Left lobe of liver (tissue), 2 donors: ENCODE measurements at places on chromosomes 1 and 21. TPM values are rescaled to one million over a fixed set of nuclear protein-coding genes. Genes with fewer than 3 reads are reported as not detected.
A peak's percentile ranks its signal among the peaks of the same experiment; 100 is the strongest.

The CLIC6 gene
- 0.45 TPM for total RNA-seq

The CFAP141 gene
- total RNA-seq = not detected

DNA sequence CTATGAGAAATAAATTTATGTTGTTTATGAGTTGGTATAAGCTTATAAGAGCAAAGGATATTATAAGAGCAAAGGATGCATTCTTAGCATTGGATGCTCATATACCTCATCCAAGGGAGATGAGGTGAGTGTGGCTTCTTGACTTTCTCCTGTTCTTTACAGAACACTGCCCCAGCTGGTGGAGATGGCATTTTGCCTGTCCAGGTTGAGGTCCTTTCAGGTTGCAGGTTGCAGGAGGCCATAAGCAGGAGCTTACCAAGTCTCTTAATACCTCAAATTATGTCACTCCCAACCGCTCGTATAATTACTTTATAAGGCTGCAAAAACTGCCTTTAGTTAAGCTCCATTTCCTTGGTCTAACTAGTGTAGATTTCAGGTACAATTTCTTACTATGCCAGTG is 66.7 kb downstream of the RPE65 start:
- no peak for DNase-seq

- DNase-seq = peak; percentile 63
Measured at GRCh38 chr1:204377800-204378668, 18.3 kb upstream of the PLEKHA6 start.

DNA sequence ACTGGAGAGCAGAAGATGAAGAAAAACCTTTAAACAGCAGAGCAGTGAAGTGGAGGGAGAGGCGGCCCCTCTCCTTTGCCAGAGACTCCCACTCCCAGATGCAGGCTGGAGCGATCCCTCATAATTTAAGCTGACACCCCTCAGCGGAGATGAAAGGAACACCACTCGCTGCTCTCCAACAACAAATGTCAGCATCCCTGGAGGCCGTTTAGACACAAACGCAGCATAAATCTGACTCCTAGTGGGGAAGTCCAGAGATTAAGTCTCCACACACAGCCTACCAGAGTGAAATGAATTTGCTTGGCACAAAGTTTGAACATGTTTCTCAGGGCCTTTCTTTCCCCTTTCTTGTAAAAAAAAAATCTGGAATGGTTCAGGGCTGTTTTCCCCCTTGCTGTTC is 137.8 kb downstream of the LMX1A start:
- DNase-seq = no peak

- no peak for DNase-seq
Measured at GRCh38 chr1:225451340-225451739, 23.5 kb upstream of the LBR start.

- no peak for DNase-seq
Measured at GRCh38 chr1:41733021-41733420, 185.7 kb downstream of the HIVEP3 start.

DNA sequence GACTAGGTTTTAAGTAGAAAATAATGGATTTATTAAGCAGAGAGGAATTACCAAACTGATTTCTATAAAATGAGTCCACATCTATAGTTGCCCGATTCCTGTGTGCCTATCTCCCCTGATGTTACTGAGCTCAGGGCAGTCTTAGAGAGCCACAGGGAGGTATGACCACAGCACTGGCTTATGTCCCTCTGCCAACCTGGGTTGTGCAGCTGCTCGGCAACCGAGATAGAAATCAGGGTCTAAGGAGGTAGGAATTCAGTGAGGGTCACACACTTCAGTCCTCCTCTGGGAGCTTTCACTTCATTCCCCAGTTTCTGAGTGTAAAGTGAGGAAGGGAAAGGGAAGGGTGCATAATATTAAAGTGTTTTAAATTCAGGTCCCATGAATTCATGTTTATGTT is 386.8 kb downstream of the KCNH1 start:
- no peak for DNase-seq

DNA sequence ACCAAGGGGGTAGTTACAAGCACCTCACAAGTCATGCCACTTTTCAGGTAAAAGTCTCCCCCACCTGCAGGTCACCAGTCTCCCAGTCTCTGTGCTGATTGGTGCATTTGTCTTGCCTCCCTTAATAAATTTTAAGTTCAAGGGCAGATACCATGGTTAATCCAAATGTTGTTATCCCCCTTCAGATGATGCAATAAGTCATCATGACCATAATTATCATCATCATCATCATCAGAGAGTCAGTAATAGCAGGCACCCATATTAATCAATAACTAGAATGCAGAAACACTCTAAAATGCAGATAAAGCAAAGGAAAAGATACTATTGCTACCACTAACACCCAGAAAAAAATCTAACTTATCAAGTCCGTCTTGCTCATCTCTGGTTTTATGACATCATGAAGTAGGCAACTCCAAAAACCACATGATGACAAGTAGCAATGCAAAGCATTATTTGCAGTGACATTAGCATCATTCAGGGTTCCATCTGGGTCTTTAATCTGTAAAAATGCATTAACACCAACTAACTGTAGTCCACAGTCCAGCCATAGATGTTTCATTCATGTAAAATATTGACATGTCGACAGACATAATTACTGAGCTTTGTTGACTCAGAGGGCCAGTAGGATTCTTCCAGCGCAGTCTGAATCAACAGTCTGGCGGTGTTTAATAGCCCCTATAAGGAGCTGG is 492.0 kb upstream of the RUNX1 start:
- DNase-seq = no peak

GRCh38 chr1:104856091-104856490 is 1106.4 kb downstream of the AMY1C start:
- DNase-seq = no peak

- no peak for DNase-seq
Measured at GRCh38 chr1:171899838-171900237, 58.5 kb downstream of the DNM3 start.
